Pons (tissue), 1 donor: ENCODE measurements at places on chromosomes 1 and 21.

- no peak for DNase-seq
These were observed 5.6 kb downstream of the MORN1 start for GRCh38 chr1:2385606-2386280.

DNA sequence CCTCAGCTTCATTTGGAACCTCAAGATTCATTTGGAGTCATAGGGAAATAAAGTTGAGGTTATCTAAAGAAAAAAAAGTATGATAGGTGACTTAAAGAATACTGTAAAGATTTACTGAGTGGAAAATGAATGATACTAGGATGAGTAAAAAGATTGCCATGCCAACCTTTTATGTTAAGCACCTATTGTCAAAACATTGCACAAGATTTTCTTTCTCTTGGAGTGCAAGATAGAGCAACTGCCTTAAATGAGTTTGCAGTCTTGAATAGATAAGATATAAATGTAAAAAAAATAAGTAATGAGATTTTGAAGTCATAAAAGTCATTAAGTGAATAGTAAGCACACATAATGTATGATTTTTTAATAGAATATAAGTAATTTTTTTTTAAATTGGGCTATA lies 5.1 kb upstream of the ANGPTL1 start:
- no peak for DNase-seq

- no peak for DNase-seq
These were observed 182.0 kb downstream of the ST6GALNAC3 start for GRCh38 chr1:76256289-76257223.

- no peak for DNase-seq
These were observed 7.6 kb upstream of the HSPG2 start for GRCh38 chr1:21944733-21945073.

DNA sequence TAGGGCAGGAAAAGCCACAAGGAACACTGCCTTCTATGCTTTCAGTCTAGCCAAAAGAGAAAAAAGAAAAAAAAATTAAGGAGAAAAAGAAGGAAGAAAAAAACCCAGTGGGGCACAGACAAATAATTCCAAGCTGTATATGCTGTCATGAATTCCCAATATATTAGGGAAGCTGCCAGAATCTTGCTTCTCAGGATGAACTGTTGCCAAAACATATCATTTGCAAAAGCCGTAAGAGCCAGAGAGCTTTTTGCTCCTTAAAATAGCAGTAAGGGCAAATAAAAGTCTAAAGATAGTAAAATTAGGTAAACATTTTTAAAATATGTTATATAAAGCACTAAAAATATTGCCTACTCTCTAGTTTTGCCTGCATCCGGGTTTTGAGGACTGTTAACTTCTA lies 52.1 kb downstream of the PGM1 start:
- no peak for DNase-seq

- no peak for DNase-seq
These were observed 316.5 kb upstream of the NR5A2 start for GRCh38 chr1:199710974-199711373.

- no peak for DNase-seq
These were observed 73.7 kb upstream of the ST6GALNAC5 start for GRCh38 chr1:76793594-76793993.

GRCh38 chr1:23422941-23423340 lies 1.6 kb downstream of the TCEA3 start:
- no peak for DNase-seq

DNA sequence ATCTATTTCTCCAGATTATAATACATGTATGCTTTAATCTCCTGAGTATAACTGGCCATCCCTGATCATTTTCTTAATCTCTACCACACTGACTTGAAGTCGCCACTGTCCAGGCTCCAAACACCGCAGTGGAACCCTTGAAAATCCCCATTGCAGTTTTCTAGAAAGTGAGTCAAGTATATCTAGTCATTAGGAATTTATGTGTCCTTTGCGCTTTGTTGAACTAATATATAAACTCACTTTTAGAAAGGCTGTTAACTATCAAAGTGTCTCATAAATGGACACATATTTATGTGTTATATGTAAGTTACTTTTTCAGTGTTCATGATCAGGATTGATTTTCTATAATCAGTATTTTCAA lies 211.5 kb downstream of the PATJ start:
- no peak for DNase-seq

DNA sequence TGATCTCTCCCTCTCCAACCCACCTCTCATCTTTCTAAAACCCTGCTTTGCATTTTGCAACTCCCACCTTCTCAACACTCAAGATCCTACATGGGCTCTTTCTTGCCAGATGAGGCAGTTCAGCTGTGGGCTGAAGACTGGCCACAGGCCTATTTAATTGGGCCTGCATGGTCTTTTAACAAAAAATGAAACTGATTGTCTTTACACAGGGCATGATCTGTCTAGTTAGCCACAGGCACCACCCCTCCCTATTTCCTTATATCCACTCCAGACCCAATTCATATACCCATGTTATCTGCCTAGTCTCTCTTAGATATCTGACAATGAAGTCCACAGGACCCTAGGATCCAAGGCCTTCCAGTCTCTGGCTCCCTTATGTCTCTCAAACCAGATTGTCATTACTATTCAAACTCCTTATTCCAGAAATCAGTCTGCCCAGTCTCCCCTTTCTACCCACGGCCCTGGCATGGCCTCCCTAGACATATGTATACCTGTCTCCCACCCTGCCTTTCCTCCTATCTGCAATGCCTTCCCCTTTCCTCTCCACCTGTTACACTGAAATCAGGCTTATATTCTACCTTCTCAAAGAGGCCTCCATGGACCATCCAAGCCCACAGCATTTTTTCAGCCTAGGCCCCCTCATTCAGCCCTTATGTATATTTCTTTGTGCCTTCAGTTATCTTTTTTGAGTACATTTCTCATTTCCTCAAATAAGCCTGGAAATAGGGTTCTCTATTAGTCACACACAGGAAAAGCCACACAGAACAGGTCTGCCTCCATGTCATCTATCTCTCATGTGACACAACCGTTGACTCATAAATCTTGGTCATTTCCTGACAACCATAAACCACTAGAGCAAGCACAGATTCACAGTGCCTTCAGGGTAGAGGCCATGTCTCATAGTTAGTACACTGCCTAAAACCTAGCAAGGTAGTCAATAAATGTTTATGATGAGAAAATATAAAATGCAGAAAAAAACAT lies 39.0 kb downstream of the LPAR3 start:
- DNase-seq = no peak

GRCh38 chr1:14442669-14443068 lies 155.8 kb upstream of the KAZN start:
- DNase-seq = no peak
